ENCODE measurements at places on chromosomes 1 and 21. TPM values are rescaled to one million over a fixed set of nuclear protein-coding genes. Genes with fewer than 3 reads are reported as not detected.

The TRIM67 gene
- 0.09 TPM for total RNA-seq

The GPR153 gene
- total RNA-seq: 2.3 TPM

The MROH9 gene
- total RNA-seq: not detected

The CLCA4 gene
- total RNA-seq: not detected

The KIF2C gene
- total RNA-seq: 36.2 TPM

The IL22RA1 gene
- total RNA-seq: 9.6 TPM

The TFF2 gene
- not detected for total RNA-seq

The ARHGEF16 gene
- total RNA-seq: 4.8 TPM

The DEPDC1 gene
- 11.7 TPM for total RNA-seq

The GPR37L1 gene
- total RNA-seq: 0.21 TPM

The NUF2 gene
- total RNA-seq: 21.9 TPM

The PPP1R8 gene
- total RNA-seq: 33.9 TPM

The NECTIN4 gene
- total RNA-seq: 2.3 TPM

The RAVER2 gene
- total RNA-seq: 4.9 TPM

The MAGOH gene
- 66.2 TPM for total RNA-seq

The MTARC1 gene
- total RNA-seq: 8.0 TPM

Data from A549 treated with GW870086 at 1 μM for 4 hours (cell line).